ENCODE measurements at places on chromosomes 5 and 9. TPM values are rescaled to one million over a fixed set of nuclear protein-coding genes. Genes with fewer than 3 reads are reported as not detected.

MYMK gene
- total RNA-seq, result 0.44 TPM

CXCL14 gene
- 28.9 TPM for total RNA-seq

DNA sequence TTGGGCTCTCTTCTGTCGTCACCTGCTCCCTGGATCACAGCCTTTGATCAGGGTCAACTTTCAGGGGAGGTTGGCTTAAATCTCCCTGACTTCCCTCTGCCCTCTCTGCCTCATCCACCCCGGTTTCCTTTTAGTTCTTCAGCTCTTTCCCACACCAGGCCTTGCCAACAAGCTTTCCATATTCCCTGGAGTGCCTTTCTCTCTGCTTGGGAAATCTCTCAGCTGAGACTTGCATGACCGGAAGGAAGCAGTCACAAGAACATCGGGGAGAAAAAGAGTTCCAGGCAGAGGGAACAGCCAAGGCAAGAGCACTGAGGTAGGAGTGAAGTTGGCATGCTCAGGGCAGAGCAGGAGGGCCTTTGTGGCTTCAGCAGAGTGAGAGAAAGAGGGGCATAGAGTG, 88.4 kb upstream of the HSPA9 start:
- DNase-seq, result no peak

DNA sequence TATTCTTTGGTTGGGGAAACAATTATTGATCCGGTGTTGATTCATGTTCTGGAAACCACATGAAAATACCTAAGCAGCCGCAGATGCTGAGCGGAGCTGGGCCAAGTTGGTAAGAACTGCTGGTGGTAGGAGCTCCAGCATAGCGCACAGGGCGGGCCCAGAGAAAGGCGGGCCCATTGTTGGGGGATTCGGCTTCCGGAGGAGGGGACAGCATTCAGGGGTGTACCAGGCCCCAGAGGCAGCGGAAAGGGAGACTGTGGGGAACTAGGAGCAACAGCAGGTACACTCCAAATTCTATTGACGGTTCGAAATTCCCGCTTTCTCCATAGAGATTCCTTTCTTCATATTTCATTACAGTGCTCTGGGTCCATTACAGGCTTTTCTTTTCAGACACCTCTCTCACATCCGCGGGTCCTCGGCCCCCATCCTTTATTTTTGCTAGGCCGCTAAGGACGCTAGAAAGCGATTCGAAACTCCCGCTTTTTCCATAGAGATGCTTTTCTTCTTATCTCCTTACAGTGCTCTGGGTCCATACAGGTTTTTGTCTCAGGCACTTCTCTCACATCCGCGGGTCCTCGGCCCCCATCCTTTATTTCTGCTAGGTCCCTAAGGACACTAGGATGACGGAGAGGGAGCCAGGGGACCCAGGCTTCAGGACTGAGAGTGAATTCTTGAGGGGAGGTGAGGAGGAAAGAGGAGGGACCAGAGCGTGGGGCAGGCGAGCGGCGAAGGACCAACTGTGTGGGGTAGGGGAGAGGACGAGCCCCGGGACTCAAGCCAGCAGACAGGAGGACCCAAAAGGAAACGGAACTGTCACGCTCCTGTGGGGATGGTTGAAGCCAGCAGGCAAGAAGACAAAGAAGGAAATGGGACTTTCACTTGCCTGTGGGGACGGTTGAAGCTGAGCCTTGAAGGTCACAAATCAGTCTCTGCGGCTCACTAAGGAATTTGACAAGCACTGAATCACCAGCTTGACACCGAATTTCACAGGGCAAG, at the start of gene CCDC152:
Gene CCDC152, plus strand, starts transcription at position 213 of the 996 bp plus-strand sequence. CDS start 2,304 bp downstream, outside the sequence.
- DNase-seq, result peak; percentile 22

DNA sequence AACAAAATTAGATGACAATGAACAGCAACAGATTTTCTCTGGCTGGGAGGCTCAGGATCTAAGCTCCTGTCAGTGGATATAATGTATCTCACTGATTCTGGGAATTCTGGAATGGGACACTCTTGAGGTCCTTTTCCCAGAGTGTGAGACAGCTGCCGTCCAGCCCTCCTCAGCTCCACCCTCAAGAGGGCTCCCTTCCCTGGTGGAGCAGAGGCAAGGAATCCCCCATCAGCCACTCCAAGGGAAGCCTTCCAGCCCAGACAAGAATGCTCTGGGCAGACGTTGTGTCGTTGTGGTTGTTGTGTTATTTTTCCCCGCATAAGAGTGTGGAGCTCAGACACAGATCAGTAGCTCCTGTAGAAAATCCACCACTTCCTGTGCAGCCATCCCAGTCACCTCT, 47.7 kb upstream of the ATP10B start:
- no peak for DNase-seq

DNA sequence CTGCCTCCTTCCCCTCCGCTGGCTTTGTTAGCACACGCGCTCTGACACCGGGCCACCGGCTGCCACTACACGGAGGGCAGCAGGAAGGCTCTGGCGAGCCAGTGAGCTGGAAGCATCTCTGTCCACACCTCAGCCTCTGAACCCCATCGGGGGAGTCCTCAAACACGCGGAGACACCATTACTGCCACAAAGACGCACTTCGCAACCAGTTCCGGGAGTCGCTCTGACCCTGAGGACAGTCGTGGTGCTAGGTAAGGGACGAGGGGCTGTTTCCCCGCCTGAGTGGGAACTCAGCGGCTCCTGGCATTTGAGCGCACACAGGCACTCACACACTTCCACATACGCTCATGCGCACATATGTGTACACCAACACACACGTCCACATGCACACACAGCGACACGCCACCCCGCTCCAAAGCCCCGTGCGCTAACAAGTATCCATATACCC, 160.0 kb downstream of the C9orf152 start:
- DNase-seq, result peak; percentile 20

GRCh38 chr9:108272349-108272899, 583.4 kb downstream of the ACTL7B start:
- peak; percentile 68 for DNase-seq

DNA sequence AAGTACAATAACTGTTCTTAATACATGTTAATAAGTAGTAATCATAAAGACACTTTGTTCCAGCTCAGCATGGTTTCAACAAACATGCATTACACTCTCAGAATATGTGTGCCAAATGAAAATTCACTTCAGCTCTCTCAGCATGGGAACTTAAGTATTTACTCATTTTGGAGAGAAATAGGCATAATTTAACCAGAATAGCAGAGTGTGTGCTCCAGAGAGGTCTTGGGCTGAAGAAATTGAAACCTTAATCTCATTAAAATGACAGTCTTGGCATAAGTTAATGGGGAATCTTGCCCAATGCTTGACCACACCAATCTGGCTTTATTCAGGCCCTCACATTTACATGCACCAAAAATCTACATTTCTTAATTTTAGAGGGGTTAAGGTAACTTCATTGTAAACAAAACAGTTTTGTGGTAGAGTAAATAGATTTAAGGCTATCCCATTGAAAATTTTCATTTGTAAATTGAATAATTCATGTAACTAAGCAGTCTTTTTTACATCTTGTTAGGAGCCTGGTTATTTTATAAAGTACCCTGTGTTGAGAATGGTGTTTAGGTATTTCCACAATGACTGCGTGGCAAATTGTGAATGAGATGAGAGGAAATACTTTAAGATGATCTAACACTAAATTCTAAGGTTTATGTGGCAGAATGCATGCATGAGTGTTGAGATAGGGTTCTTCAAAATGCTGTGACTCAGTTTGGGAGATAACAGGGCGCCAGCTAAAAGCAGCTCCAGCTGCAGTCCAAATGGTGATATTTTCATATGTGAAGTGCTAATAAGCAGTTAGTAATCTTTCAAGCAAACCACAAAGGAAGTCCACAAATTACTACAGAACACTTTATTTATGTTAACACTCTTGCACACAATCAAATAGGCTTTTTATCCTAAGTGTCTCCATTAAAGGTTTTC, 11.3 kb upstream of the LOX start:
- no peak for DNase-seq

- DNase-seq, result no peak
Measured at GRCh38 chr5:112870966-112871365, 9.9 kb downstream of the SRP19 start.
